ENCODE measurements at places on chromosomes 7 and 10. TPM values are rescaled to one million over a fixed set of nuclear protein-coding genes. Genes with fewer than 3 reads are reported as not detected.

SFRP5 gene
- 0.28 TPM for total RNA-seq

GRCh38 chr10:53997953-53998352 lies 803.1 kb downstream of the PCDH15 start:
- no peak for DNase-seq

DNA sequence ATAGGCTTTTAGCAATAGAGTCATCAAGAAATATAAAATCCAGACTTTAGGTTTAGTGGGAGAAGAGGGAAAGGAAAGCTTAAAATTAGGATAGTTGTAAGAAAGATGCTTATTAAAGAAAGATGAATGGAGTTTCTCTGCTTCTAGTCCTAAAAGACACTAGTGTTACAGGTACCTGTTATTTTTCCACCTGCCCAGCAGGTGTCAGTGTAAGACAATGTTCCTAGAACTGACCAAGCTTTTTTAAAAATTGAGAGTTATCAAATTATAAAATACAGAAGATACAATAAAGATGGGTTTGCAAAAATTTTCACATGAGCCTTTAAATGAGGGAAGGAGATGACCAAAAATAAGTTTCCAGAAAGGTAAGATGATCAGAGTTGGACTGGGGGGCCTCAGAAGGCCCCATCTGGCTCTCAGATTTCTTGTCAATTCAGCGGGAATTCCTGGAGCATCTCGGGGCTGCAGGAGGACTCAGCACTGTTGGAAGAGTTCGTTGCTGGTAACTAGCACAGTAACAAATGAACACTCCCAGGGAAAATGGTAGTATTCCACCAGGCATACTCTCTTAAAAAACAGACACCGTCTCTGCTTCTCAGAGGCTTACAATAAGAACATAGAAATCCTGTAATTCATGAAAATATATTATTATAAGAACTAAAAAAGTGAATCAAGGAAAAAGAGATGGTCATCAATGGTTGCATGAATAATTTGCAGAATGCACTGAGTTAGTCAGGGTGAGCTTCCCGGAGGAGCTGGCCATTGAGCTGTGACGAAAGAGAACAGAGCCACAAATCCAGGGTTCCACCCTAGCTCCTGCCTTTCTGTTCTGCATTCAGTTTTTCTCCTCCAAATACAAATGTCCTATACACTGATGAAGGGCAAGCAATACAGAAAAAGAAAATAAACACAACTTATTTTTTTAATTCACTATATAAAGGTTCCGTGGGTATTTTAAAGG lies 71.8 kb upstream of the PIK3CG start:
- DNase-seq, result peak; percentile 21

- no peak for DNase-seq
Measured at GRCh38 chr7:121957626-121958025, 84.7 kb downstream of the PTPRZ1 start.

DNA sequence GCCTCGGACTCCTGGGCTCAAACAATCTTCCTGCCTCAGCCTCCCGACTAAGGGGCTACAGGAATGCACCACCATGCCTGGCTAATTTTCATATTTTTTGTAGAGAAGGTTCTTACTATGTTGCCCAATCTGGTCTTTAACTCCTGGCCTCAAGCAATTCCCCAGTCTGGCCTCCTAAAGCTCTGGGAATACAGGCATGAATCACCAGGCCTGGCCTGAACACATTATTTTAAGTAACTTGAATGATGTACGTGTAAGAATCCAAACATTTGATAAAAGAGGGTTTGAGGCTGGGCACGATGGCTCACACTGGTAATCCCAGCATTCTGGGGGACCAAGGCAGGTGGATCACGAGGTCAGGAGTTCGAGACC lies 13.0 kb upstream of the BAMBI start:
- no peak for DNase-seq

GRCh38 chr7:13946181-13946580 lies 43.3 kb downstream of the ETV1 start:
- DNase-seq, result no peak

- DNase-seq, result no peak
Measured at GRCh38 chr10:123269675-123270074, 115.5 kb downstream of the BUB3 start.

OR2A42 gene
- not detected for total RNA-seq

- no peak for DNase-seq
Measured at GRCh38 chr10:13943735-13944398, 357.1 kb downstream of the PRPF18 start.

PTF1A gene
- not detected for total RNA-seq

- DNase-seq, result no peak
Measured at GRCh38 chr7:15628876-15629275, 57.6 kb downstream of the MEOX2 start.

NOS3 gene
- total RNA-seq, result 8.2 TPM

- no peak for DNase-seq
Measured at GRCh38 chr10:94011296-94011695, 17.6 kb downstream of the PLCE1 start.

- no peak for DNase-seq
Measured at GRCh38 chr10:35546824-35547225, 58.3 kb upstream of the GJD4 start.

C10orf67 gene
- total RNA-seq, result 1.1 TPM

DNA sequence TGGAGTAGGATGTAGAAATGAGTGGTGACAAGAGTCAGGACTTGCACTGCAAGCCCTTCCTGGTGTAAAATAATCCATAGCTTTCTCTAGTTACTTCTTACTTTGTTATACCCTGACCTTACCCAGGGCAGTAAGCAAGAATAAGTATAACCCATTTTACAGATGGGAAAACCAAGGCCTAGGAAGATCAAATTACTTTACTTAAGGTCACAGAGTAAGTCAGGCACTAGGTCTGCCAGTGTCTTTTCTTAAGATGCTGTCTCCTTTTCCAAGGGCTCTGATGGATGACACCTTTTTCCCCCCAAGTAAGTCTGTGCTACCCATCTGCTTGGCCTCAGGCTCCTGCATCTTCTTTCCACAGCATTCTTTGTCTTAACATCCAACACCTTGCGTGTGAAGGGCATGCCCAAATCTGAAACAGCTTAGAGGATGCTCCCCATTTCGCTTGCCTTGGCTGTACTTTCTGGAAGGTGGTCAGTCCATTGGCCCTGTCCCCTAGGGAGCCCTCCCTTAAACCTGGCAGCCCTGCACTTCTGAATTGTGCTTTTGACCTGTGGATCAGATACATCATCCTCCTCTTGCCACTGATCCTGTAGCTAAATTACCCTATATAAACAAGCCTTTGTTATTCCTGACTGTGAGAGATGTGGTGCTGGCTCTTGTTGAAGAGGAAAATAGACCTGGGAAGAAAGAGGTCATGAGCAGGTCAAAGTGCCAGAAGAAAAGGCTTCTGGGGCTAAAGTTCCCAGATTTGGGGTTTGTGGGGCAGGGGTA lies 168.6 kb downstream of the LRMDA start:
- DNase-seq, result no peak

DNA sequence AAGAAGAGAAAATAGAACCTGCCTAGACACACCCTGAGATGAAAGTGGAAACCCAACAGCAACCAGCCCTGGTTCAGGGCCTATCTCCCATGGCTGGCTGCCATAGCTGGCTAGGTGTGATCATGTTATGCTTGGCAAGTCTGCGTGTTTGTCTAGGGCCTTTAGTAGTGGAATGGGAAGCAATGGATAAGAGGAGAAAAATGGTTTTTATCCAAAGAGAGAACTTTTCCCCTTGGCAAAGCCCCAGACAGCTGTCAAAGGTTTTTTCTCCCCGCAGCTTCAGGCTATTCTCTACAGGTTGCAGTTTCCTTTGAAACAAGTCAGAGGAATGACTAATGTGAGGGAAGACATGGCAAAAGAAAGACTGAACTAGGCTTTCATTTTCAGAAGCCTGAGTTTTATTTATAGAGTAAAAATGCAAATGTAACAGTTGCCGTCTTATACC lies 161.5 kb downstream of the SEMA3D start:
- no peak for DNase-seq

DNA sequence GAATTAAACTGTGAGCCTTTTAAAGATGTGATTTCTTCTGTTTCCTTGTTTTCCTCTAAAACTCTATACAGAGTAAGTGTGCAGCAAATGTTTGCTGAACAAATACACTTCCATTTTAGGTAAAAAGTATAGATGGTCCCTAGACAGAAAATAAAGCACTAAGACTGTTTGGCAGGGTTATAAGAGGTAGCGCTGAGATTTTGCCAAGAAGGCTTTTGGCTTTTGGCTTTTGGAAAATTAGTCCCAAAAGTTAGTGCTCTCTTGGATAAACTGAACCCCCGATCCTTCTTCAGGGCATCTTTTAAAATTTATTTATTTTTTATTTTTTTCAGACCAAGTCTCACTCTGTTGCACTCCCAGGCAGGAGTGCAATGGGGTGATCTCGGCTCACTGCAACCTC lies 175.7 kb upstream of the NRP1 start:
- DNase-seq, result no peak

PLPP4 gene
- total RNA-seq, result not detected

DNA sequence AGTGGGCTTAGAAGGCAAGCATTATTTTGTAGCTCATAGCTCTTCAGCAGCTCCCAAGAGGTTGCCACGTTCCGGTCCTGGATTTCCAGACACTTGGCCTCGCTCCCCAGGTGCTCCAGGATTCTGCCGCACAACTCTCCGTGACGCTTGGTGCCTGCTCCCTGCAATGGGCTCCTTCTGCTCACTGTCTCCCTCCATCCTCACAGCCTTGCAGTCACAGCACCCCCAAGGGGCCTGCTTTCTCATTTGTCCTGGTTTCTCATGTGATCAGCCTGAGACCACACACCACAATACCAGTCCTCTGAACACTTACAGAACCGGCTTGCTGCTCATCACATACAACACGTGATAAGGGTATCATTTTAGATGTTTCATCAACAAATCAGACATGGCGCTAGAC lies 9.8 kb downstream of the IGFBP3 start:
- no peak for DNase-seq
